Body of pancreas (tissue), 4 donors: ENCODE measurements at places on chromosomes 16 and 17. TPM values are rescaled to one million over a fixed set of nuclear protein-coding genes. Genes with fewer than 3 reads are reported as not detected.

Gene TBX6
- 2.6 TPM for total RNA-seq

Gene CD79B
- total RNA-seq: not detected

Gene PDE6G
- not detected for total RNA-seq

DNA sequence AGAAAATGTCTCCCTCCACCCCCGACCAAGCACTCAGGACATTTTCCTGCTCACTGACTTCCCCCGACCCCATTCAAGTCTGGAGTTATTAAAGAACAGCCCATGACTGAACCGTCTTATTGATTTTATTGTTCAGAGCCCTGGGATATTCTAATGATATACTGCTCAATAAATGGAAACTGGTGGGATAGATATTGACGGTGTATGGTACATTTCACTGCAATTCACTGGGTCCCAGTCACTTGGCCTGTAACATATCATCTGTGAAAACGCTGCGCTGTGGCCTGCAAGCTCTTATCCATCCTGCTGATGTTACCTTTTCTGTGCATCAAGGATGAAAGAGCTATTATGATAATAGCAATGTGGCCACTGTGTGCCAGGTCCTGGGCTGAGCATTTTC, 258.2 kb downstream of the XYLT1 start:
- no peaks in the 10 kb centered on the region for H3K27me3 ChIP-seq
- DNase-seq: no peak
- no peaks in the 10 kb centered on the region for H3K4me1 ChIP-seq
- no peak overlapping the region for H3K27ac ChIP-seq

GRCh38 chr16:56558024-56558747, 6.7 kb upstream of the MT4 start:
- DNase-seq: peak; percentile 16
- H3K27ac ChIP-seq: no peak overlapping the region
- no peaks in the 10 kb centered on the region for H3K36me3 ChIP-seq
- H3K4me1 ChIP-seq: no peaks in the 10 kb centered on the region
- no peak overlapping the region for H3K4me3 ChIP-seq
- no peaks in the 10 kb centered on the region for H3K27me3 ChIP-seq

DNA sequence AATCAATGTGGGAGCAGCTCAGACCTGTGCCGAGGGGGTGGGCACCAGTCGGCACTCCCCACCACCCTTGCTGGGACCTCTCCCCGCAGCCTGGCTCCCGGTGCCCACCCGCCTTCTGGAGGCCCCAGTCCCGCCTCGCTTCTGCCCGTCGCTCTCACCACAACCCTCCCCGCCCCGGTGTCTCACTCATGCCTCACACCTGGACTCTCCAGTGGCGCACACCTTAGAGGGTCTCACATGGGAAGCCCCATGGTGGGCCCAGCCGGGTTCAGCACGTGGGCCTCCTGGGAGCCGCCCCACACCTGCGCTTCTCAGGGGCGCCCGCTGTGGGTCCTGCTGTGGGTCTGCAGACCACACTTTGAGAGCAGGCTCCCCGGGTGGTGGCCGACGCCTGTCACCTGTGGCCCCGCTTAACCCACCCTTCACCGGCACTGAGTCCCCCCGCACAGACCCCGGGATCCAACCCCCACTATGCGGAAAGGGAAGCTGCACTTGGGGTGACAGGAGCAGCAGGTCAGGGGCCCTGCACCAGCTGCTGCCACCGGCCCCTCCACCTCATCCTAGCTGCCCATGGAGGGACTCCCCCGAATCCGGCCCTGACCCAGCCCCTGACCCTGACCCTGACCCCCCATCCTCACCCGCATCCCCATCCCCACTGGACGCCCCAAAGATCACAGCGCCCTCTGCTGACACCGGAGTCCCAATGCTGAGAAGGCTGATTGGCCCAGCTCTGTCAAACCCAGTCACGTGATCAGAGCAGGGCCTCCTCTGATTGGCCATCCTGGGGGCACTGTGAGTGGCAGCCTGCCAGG, 27.4 kb upstream of the SLC38A10 start:
- no peaks in the 10 kb centered on the region for H3K4me1 ChIP-seq
- no peak overlapping the region for H3K27ac ChIP-seq

DNA sequence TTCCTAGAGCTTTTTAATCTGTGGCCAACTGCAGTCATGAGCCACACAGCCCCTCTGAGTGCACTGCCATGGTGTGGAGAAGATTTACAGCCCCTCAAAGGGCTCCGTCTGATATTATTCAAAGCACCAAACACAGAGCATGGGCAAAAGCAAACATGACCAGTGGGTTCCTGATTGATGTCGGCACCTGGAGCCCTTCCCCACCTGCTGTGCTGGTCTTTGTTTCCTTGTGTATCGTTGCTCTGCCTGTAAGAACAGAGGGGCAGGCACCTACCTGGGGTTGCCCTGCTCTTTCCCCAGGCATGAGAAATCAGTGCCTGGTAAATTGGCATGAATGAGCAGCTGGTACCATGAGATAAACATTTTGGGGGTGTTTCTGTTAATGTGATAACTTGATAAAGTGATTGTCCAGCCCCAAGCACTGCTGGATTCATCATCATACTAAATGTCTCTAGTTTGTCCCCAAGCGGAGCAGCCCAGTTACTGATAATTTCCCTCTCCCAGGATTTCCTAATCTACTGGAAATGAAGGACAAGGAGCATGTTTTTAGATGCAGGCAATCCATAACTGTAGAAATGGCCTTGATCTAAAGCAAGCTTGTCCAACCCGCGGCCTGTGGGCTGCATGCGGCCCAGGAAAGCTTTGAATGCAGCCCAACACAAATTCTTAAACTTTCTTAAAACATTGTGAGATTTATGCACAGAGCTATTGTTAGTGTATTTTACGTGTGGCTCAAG, 5.0 kb upstream of the SPIRE2 start:
- no peaks in the 10 kb centered on the region for H3K27me3 ChIP-seq
- no peak overlapping the region for H3K27ac ChIP-seq
- DNase-seq: no peak
- peaks cover 18% of the 10 kb centered on the region for H3K4me1 ChIP-seq
- no peaks in the 10 kb centered on the region for H3K36me3 ChIP-seq

- H3K27ac ChIP-seq: no peak overlapping the region
- H3K36me3 ChIP-seq: no peaks in the 10 kb centered on the region
- no peaks in the 10 kb centered on the region for H3K4me1 ChIP-seq
- no peak for DNase-seq
Measured at GRCh38 chr16:78635807-78636206, 536.4 kb downstream of the WWOX start.

Gene SLC16A13
- total RNA-seq: 1.6 TPM

- DNase-seq: no peak
- H3K4me3 ChIP-seq: no peak overlapping the region
- H3K27me3 ChIP-seq: no peaks in the 10 kb centered on the region
- H3K36me3 ChIP-seq: no peaks in the 10 kb centered on the region
- no peaks in the 10 kb centered on the region for H3K4me1 ChIP-seq
Measured at GRCh38 chr17:5675625-5676421, 91.5 kb upstream of the NLRP1 start.

GRCh38 chr17:56468840-56469239, 124.7 kb upstream of the NOG start:
- no peak for DNase-seq
- H3K27ac ChIP-seq: no peak overlapping the region
- H3K36me3 ChIP-seq: no peaks in the 10 kb centered on the region
- H3K4me3 ChIP-seq: no peak overlapping the region
